Activated naive CD4-positive, alpha-beta T cell treated with Interleukin-2 at 50 U/mL for 16 hours (primary cell): ENCODE measurements at places on chromosomes 3 and 15.

DNA sequence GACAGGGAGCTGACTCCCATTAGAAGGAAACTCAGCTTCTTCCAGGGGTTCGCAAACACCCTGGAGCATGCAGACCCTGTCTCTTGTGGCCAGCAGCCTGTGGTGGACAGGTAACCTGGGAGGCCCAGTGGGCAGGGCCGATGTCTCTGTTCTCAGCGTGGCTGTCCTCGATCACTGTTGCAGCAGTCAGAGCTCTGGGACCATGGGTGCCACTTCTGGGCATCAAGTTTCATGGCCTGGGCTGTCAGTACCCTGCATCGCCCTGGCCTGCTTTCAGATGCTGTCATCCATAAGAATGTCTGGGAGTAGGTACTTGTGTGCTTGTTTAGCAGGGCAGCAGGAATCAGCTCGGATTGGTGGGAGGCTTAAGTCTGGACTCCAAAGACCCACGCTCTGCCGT lies 54.4 kb downstream of the SLC6A6 start:
- DNase-seq: no peak

GRCh38 chr3:36907911-36908646 lies 36.8 kb downstream of the TRANK1 start:
- peak; percentile 61 for DNase-seq

GRCh38 chr3:65342084-65342683 lies 654.4 kb upstream of the ADAMTS9 start:
- no peak for DNase-seq

- no peak for DNase-seq
Observed at GRCh38 chr3:156859578-156859977, 33.4 kb downstream of the LEKR1 start.

- DNase-seq: no peak
Observed at GRCh38 chr3:13273604-13274105, 146.5 kb downstream of the NUP210 start.

DNA sequence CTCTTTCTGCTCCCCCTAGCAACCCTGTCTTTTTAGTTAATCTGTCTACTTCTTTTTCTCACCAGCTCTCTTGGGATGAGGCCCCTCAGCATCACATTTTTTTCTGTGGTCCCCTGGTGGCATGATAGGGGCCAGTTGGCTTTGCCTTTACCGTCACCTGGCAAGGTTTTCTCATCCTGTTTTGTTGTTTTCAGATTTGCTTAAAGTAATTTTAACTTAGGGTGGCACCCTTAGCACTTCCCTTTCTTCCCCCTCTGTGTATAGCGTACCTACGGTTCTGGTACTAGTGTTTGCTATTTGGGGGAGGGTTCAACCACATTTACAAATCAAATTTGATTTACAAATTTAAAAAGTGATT lies 35.6 kb downstream of the PDCD6IP start:
- no peak for DNase-seq
